NCI-H1436 (cell line): ENCODE measurements at places on chromosomes 4 and X.

- DNase-seq = peak; percentile 23
These were observed 1.7 kb upstream of the TMEM271 start for GRCh38 chr4:577499-578450.

- no peak for DNase-seq
These were observed 81.5 kb upstream of the F9 start for GRCh38 chrX:139448996-139449395.

- DNase-seq = no peak
These were observed 68.1 kb downstream of the MOSPD2 start for GRCh38 chrX:14941301-14941700.

DNA sequence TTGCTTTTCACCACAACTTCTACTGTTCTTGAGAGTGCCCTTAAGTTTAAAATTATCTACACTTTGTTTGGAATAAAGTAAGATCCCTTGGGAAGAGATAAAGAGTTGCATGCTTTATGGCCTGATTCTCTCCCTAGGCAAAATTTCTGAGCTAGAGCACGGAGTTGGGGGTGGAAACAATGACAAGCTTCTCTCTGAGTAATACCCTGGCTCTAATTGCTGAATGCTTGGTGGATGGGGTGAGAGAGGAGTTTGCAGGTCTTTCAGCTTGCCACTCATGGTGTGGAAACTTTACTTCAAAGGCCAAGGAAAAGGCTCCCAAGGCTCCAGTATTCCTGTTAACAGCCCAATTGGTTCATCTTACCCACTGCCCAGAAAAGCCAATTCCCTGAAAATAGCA lies 26.1 kb upstream of the PRDM8 start:
- no peak for DNase-seq

DNA sequence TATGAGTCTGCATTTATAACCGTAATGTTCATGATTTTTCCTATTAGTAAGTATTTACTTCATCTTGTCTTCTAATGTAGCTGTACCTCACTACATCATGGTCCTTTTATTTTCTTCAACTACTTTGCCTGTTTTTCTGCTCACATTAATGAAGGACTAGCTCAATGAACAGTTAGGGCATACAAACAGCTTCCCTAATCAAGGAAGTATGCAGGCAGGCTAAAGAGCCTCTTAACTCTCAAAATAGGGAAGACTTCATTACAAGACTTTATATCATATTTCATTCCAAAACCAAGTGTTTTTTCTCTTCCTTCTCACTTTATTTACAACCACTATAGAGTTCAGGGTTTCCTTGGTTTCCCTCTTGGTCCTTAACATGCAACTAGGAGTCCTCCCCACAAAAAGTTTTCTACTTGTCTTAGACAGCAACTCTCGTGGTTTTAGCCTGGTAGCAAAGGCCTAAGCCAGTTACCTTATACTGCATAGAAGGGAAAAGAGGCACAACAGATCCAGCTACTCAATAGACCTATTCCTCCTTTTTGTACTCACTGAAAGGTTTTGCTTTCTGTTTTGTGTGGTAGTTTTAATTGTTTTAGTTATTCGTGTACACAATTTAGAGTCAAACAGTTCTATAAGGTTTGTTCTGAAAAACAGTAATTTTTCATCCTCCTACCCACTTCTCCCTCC lies 40.8 kb downstream of the SMIM14 start:
- no peak for DNase-seq

GRCh38 chrX:131066237-131066636 lies 8.1 kb downstream of the ARHGAP36 start:
- no peak for DNase-seq

- no peak for DNase-seq
These were observed 24.9 kb downstream of the FGFBP1 start for GRCh38 chr4:15913631-15913970.

DNA sequence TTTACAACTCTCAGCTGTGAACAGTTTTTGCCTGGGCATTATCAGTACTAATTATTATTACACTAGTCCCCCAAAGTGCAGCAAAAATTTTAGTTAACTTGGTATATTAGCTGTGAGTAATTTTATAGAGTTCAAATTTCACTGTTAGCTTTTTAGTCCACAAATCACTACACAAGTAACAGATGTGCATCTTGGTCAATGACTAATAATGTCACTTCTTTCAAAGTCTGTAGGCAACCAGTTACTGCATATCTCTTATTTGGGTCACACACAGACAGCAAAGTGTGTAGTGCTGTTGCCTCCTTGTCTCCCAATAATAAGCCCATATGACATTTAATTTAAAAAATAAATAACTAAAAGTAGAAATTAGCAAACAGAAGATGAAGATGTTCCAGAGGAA lies 159.9 kb downstream of the SCFD2 start:
- DNase-seq = no peak

GRCh38 chr4:21879187-21879586 lies 69.4 kb downstream of the KCNIP4 start:
- DNase-seq = no peak

DNA sequence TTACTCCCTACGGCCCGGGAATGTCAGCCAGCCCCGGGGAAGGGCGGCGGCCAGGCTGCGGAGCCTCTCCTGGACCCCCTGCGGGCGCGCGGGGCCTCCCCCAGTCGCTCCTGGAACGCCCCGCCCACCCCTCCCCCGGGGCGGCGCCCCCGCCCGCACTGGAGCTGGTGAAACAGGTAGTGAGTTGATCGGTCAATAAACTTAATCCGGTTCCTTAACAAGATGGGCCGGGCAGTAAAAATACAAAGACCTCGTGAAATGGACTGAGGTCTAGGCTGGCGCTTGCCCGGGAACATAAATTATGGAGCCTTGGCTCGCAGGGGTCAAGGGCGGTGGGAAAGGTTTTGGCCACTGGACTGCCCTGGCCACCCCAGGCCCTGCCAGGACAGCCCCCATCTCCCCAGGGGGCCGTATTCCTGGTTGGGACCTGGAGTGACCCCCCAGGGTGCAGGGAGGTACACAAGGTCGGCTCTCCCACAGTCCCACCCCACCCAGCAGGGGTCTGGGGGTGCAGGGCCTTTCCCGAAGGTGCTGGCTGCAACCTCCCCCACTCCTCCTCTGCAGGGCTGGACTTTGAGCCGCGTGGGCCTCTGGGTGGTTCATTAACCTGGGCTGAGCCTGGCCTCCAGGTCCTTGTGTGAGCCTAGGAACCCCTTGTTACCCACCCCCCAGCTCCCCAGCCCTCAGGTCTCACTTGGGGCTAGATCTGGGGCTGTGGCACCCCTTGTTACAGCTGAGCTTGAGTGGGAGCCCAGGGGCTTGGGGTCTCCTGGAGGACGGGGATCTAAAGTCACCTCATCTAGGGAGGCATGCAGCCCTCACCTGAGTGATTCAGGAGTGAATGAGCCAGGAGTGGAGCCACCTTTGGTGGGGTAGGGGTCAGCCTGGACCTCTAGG lies 2.5 kb downstream of the FGFR3 start:
- DNase-seq = no peak

GRCh38 chr4:183252959-183253358 lies 67.1 kb downstream of the CLDN22 start:
- DNase-seq = no peak

GRCh38 chrX:151336809-151337208 lies 60.2 kb upstream of the VMA21 start:
- no peak for DNase-seq

DNA sequence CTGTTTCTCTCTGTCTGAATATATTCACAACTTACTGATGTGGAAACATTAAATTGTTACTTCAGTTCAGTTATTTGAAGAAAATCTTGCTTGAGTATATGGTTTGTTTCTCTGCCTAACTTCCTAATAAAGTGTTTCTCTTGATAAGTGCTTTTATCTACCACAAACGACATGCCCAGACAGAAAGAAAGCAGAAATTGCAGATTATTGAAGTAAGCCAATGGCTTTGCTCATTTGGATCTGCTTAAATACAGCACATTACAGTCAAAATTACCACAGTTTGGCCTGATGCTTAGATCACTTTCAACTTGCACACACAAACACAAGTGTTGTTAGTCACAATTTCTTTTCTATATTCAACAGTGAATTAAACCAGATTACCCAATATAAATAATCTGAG lies 68.0 kb downstream of the ATOH1 start:
- DNase-seq = no peak

GRCh38 chrX:146186540-146186939 lies 368.9 kb downstream of the SLITRK2 start:
- no peak for DNase-seq

GRCh38 chr4:83392562-83392961 lies 57.9 kb upstream of the HPSE start:
- no peak for DNase-seq

DNA sequence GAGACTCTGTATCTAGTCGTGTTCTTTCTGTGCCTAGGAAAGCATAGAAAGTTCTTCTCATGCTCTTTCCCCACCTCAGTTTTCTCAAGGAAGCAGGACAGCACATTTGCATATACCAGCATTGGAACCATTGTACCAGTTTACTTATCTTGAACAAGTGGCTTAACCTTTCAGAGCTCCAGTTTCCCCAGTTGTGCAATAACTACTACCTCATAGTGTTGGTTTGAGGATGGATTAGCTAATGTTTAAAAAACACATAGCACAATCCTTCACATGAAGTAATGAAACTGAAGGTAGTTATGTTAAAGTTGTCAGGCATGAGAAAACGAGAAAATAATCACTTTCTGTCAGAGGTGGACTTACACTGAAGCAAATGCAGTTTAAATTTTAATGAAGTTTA lies 92.2 kb upstream of the H2AZ1 start:
- DNase-seq = no peak

DNA sequence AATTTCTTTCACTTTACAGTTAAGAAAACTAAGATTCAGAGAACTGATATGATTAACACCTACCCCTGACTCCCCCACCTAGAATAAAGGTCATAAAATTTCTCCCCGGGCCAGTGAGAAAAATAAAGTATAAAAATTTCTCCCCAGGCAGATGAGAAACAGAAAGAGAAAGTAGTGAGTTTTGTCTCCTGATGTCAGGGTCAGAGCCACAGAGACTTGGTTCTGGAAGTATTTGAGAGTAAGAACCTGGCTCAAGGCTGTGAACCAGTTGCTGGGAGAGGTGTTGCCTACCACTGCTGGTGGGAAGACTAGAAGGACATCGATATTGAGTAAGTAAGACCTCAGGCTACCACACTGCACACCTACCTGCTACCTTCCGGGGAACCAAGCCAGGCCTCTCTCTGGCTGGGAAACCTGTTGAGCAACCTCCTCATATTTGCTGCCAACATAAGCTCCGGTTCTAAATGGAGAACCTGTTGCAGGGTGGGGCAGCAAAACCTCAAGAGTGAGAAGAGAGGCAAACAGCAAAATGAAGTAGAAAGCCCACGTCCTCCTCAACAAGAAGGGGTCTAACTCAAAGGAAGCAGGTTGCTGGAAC lies 104.2 kb upstream of the PUDP start:
- DNase-seq = no peak

DNA sequence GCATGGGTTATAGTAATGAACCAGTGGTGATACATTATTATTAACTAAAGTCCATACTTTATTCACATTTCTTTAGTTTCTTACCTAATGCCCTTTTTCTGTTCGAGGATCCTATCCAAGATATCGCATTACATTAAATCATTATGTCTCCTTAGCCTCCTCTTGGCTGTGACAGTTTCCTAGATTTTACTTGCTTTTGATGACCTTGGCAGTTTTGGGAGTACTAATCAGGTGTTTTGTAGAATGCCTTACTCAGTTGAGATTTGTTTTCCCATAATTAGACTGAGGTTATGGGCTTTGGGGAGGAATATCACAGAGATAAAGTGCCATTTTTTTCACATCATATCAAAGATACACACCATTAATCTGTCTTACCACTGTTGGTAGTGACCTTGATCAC lies 5.0 kb downstream of the KLHL5 start:
- no peak for DNase-seq

GRCh38 chr4:41363384-41363981 lies 106.8 kb downstream of the UCHL1 start:
- DNase-seq = no peak

- DNase-seq = no peak
These were observed 18.7 kb upstream of the ZNF185 start for GRCh38 chrX:152878976-152879755.

GRCh38 chrX:35919536-35920309 lies at the start of gene CFAP47:
CFAP47 (plus strand) TSS chrX:35919734; CDS start chrX:35919800, 66 bp downstream.
- DNase-seq = peak; percentile 13

DNA sequence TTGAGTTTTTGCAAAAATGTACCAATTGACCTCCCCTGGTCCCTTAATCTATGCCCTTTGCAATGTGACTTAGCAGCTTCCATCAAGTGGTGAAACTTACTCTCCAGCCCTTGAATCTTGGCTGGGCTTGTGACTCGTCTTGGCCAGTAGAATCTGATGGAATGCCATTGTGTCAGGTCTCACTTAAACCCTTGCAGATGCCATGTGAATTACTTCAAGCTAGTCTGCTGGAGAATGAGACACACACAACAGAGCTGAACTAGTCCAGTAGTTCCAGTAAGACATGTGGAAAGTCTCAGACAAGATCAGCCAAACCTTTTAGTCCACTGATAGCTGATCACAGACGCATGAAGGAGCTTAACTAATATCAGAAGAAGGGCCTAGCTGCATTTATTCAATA lies 567.8 kb upstream of the CPEB2 start:
- DNase-seq = no peak
